ENCODE measurements at places on chromosomes 4 and X. TPM values are rescaled to one million over a fixed set of nuclear protein-coding genes. Genes with fewer than 3 reads are reported as not detected.

STOX2 gene
- 11.9 TPM for total RNA-seq

GRCh38 chr4:1404573-1405253 is 1.5 kb downstream of the NKX1-1 start:
- DNase-seq: no peak

PARM1 gene
- 10.0 TPM for total RNA-seq

GABRG1 gene
- 1.5 TPM for total RNA-seq

DNA sequence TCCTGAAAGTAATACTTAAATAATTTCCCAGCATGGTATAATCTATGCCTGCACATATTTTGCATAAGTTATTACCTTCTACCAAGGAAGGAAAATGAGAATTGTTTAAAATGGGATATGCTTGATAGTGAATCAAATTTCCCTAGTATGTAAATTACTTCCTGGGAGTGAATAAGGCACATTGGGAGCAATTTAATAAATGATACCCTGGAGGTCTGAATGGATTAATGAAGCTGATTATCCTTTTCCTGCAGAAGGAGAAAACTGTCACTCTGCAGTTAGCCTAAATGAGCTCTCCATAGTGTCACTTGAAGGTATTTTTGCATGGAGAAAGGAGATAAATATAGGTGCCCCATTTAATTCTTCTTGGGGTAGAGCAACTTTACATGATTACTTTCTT is 2212.0 kb downstream of the PCDH7 start:
- DNase-seq: no peak

GRCh38 chrX:17759990-17760389 is 22.7 kb downstream of the SCML1 start:
- no peak for DNase-seq

HSD17B13 gene
- total RNA-seq: 1.7 TPM
